ENCODE measurements at places on chromosomes 3 and 15. TPM values are rescaled to one million over a fixed set of nuclear protein-coding genes. Genes with fewer than 3 reads are reported as not detected.

GRCh38 chr15:69032703-69033373 lies 18.3 kb downstream of the NOX5 start:
- no peak for DNase-seq

- no peak for DNase-seq
Observed at GRCh38 chr3:77871436-77871835, 831.5 kb downstream of the ROBO2 start.

GRCh38 chr15:48354694-48355303 lies 23.6 kb downstream of the DUT start:
- DNase-seq = no peak

DNA sequence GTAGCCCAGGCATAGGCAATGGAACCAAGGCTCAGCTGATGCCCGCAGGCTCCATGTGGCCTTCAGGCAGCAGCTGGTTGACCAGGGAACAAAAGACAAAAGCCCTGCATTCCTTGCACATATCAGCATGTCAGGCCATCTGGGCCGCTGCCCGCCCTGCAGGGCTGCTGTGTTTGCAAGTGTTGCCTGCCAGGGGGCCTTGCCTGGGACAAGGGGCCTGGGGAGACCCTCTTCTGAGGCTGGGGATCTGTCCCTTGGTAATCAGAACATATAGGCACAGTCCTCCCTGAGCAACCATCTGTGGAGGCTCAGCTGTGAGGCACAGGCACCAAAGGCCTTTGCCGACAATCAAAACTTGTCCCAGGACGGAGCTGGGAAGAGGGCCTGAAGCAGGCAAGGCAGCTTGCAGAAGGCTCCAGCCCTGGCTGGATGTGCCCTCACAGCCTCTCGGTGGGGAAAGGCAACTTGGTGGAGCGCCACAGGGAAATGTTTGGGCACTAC lies 138.2 kb downstream of the TPRA1 start:
- no peak for DNase-seq

- DNase-seq = no peak
Observed at GRCh38 chr15:75659141-75659771, 11.5 kb downstream of the SNX33 start.

DNA sequence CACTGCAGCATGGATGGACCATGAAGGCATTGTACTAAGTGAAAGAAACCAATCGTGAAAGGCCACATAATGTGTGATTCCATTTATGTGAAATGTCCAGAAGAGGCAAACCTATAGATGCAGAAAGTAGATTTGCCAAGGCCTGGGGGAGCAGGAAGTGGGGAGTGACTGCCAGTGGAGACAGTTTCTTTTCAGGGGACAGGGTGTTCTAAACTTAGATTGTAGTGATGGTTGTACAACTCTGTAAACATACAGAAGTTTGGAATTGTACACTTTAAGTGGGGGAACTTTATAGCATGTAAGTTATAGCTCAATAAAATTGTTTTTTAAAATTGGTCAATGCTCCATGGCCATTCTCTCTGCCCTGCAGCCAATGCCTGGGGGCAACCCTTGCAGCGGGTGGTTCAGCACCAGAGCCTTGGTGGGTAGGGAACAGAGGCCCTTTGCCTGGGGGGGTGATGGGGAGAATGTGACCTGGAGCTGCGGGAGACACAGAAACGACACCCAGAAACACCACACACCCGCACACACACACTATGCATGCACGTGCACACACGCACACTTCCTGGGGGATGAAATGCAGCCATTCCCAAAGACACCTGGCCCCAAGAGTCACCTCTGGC lies 43.1 kb downstream of the DNAJB8 start:
- DNase-seq = no peak

GRCh38 chr3:178561239-178561638 lies 25.0 kb downstream of the KCNMB2 start:
- DNase-seq = no peak

GRCh38 chr3:141366285-141367037 lies 1.8 kb upstream of the ZBTB38 start:
- DNase-seq = no peak

GRCh38 chr3:103105206-103105605 lies 670.4 kb downstream of the ZPLD1 start:
- DNase-seq = no peak

DNA sequence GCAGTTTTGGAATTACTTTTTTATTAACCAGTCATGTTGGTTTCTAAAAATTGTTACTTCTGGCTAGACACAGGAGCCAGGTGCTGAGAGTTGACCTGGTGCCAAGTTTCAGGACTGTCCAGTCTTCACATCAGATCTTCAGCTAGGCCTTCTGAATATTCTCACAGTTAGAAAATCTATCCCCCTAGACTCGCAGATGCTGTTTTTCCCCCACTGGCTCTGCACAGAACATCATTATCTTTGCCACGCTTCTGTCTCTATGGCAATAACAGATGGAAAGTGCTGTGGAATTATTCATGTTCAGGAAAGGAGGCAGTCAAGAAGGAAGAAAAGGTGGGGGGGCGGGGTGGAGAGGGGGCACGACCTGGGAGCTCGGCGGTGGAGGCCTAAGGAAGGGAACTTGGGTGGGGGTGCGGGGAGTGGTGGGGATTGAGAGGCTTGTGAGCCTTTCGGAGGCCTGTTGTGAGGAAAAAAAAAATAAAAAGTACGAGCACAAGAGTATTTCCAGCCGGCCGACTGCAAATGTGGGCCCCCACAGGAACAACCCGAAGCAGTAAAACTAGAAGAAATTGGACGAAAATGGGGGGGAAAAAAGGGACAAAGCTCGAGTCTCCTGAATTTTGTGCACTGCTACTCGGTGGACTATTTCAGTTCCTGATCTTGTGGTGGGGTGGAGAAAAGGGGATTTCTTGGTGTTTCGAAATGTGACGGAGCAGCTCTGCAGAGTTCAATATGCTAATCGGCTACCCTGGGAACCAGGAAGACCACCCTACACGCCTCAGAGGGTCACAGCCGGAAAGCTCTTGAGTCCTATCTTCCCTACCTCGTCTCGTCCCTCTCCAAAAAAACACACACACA lies 1.5 kb upstream of the SKIL start:
- DNase-seq = peak; percentile 25

DNA sequence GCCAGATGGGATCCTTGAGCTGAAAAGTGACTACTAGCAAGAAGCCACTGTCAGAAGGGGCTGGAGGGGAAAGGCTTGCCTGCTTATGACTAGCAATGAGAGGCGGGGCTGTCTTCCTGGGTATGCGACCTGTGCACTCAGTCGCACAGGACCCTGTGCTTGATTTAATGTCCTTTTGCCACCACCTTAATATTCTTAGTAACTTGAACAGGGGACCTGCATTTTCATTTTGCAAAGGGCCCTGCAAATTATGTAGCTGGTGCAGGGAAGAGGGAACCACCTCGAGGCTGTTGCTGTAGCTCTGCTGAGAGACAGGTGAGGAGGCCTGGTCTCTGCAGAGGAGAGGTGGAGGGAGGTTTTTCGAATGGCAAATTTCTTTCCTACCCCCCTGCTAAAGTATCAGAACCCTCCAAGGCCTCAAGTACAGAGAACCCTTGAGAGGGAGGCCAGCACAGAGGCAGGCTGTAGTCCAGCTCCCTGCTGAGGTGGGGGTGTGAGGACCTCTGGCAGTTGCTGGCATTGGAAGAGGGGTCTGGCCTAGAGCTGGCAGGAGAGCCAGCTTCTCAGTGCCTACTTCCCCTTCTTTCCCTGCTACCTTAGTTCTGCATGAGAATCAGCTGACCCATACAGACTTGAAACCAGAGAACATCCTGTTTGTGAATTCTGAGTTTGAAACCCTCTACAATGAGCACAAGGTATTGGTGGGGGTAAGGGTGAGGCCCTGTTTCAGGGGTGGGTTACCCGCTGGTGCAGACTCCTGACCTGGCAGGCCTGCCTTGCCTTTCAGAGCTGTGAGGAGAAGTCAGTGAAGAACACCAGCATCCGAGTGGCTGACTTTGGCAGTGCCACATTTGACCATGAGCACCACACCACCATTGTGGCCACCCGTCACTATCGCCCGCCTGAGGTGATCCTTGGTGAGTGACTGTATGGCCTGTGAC lies 11.4 kb downstream of the CLK3 start:
- DNase-seq = no peak

DNA sequence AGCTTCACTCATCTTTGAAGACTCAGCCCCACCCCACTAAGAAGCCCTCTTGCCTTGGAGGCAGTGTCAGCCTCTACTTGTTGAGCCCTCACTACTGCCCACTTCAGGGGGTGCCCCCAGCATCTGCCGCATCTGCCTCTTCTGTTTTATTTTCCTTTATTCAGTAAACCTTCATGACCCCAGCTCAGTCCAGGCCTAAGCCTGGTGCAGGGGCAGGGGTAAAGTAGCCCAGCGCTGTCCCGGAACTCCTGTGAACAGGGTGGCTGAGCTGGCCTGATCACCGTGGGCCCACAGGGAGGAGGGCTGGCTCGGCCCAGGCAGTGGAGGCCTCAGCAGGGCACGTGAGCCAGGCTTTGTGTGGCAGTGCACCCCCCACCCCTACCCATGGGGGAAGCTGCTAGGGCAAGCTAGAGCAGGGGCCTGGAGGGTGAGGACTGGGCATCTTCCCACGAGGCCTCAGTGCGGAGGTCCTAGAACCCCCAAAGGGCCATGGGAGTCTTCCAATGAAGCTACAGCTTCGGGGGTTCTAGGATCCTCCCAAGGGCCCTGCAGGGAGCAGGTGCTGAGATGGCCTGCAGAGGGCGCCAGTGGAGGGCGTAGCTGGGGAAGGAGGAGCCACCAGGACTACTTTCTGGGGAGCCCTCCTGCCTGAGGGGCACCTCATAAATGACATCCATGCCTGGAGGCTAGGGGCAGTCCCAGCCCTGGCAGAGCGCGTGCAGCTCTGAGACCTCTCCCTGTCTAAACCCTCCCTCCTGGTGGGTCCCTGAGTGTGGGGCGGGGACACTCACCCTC lies 36.0 kb downstream of the TSPAN3 start:
- DNase-seq = peak; percentile 21

GRCh38 chr15:71447328-71448250 lies 332.3 kb downstream of the THSD4 start:
- DNase-seq = no peak

DNA sequence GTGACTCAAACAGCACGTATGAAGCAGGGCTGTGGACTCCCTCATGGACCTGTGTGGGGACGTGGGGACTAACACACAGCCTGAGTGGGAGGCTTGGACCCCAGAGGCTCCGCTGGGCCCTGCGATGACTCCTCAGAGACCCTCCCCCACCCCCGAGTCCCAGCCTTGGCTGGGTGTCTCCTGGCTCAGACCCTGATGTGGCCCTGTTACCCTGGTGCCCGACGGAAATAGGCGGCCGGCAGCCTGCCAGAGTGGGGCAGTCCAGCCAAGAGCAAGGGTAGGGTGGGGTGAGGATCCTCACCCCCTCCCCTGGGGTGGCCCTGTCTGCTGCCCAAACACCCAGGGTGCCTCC lies 15.3 kb downstream of the TNK2 start:
- DNase-seq = no peak

DNA sequence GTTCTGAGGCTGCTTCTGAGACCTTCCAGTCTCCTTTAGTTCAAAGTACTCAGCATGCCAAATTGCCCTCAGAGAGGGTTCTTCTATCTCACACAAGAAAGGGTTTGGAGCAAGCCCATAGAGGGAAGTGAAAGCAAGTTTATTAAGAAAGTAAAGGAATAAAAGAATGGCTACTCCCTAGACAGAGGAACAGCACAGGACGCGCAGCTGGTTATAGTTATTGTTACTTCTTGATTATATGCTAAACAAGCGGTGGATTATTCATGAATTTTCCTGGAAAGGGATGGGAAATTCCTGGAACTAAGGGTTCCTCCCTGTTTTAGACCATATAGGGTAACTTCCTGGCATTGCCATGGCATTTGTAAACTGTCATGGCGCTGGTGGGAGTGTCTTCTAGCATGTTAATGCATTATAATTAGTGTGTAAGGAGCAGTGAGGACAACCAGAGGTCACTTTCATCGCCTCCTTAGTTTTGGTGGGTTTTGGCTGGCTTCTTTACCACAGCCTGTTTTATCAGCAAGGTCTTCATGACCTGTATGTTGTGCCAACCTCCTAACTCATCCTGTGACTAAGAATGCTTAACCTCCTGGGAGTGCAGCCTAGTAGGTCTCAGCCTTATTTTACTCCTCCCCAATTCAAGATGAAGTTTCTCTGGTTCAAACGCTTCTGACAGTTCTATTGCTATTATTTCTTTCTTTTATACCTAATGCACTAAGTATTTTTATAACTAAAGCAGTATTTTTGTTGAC lies 26.3 kb downstream of the SCN11A start:
- DNase-seq = no peak

- DNase-seq = no peak
Observed at GRCh38 chr3:72481542-72481941, 366.7 kb downstream of the SHQ1 start.

DNA sequence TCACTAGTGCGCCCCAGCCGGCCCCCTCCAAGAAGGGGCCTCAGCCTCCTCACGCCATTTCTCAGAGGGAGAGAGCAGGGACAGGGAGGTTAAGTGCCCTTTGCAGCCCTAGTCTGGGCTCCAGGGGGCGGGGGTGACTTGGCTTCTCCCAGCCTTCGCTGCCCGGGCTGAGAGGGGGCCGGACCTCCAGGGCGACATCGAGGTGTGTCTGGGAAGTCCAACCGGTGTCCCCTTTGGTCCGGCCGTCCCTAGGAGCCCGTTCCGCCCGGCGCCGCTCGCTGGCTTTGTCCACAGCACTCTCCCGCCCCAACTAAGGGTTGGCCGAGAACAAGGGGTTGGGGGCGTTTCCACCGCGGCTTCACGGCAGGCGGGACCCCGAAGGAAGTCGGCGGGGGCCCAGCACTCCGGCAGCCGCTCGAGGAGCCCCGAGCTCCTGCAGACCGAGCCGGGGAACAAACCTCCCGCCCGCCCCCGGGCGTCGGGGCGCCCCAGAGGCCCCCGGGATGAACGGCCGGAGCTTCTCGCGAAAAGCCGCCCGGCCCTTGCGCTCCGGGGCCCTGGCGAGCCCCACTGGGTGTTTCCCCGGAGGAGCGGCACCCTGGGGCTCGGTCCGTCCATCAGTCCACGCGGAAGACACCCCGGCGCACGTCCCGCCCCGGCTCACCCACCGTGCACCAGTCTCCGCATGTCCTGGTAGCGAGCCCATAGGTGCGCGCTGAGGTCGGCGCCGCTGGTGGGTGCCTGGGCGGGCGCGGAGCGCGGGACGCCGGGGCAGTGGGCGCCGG lies 627 bp downstream of the NT5DC2 start:
- DNase-seq = peak; percentile 40

GRCh38 chr3:41267975-41268640 lies 68.8 kb downstream of the CTNNB1 start:
- no peak for DNase-seq

The ARL14 gene
- not detected for total RNA-seq

The IFT57 gene
- 23.9 TPM for total RNA-seq

The RASGRF1 gene
- not detected for total RNA-seq

The GOLGA6D gene
- total RNA-seq = not detected

The SELENOS gene
- 29.8 TPM for total RNA-seq

The CCDC39 gene
- not detected for total RNA-seq

The HGD gene
- total RNA-seq = 0.29 TPM

All from activated CD8-positive, alpha-beta T cell treated with anti-CD3 and anti-CD28 coated beads, Interleukin-2, amount 10 ng/mL, durations not matched to agents 7 days and 5 days (primary cell).